ENCODE measurements at places on chromosomes 11 and 22. TPM values are rescaled to one million over a fixed set of nuclear protein-coding genes. Genes with fewer than 3 reads are reported as not detected.

Gene OR51I1
- not detected for total RNA-seq

- H3K4me3 ChIP-seq: no peak overlapping the region
- no peak overlapping the region for H3K27ac ChIP-seq
- H3K36me3 ChIP-seq: no peaks in the 10 kb centered on the region
- peak; percentile 57 for DNase-seq
These were observed 12.0 kb downstream of the BRSK2 start for GRCh38 chr11:1401656-1402221.

- H3K4me3 ChIP-seq: no peak overlapping the region
- peaks cover 56% of the 10 kb centered on the region for H3K36me3 ChIP-seq
- DNase-seq: no peak
- no peaks in the 10 kb centered on the region for H3K27me3 ChIP-seq
These were observed 33.5 kb upstream of the RASL10A start for GRCh38 chr22:29348956-29349355.

DNA sequence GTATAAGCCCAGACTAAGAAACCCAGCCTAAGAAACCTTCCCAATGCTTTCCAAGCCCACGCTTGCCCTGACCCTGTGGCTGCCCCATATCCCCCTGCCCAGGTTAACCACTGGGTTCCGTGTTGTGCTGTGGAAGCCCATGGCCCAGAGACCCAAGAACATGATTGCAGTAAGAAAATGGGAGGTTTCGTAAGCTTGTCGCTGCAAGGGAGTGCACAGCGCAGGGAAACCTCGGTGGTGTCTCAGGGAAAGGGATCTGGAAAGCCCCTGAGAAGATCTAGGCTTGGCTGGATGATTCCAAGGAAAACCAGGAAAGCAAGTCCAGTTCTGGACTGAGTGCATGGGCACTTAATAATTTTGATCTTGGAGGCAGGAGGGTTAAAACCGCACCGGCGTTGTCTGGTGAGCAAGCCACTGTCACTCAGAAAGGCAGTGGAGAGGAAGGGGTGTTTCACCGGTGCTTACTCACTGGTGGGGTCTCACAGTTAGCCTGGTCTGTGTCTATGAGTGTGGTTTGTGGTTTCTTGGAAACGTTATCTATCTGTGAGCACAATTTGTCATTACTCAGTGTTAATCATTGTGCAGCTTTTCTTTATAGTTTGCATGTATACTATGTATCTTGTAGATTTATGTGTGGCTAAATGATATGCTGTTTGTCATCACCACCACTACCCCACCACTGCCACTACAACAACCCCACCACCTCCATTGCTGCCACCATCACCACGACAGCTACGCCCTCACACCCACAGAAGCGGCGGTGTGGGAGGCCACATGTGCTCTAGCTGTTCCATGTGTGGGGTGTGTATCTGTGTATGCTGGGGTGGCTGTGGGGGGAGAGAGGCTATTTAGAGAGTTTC lies 53.3 kb upstream of the PRDM11 start:
- peaks cover 13% of the 10 kb centered on the region for H3K4me1 ChIP-seq
- DNase-seq: peak; percentile 41
- H3K27ac ChIP-seq: no peak overlapping the region
- peaks cover 10% of the 10 kb centered on the region for H3K27me3 ChIP-seq

DNA sequence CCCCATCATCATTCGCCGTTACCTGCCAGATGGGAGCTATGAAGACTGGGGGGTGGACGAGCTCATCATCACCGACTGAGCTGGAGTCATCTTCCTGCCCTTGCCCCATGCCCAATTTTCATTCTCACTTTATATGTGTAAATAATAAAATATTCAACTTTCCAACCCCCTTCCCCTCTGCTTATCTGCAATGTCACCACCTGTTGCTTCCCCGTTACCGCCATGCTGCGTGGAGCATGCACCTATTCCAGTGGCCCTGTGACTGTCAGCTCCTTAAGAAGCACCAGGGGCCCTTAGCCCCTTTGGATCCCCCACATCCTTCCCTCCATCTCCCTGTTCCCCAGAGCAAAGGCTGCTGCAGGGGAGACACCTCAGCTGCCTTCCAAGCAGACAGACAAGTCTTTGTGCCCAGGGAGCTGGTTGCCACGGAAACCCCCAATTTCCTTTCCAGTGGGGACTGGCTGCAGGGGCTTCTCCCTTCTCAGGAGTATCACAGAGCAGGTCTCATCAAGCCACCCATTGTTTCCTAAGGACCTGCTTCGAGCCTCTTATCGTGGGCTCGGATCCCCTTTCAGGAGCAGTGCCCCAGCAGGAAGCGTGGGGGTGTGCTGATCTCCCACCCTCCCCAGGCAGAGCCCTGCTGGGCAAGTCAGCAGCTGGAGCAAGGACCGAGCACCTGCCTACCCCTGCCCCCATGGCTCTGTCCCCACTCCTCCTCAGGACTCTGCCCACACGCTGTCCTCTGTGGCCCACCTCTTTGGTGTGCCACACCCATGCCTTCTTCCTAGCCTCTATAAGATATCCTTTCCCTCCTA lies 14.3 kb downstream of the POLR2F start:
- H3K4me3 ChIP-seq: no peak overlapping the region
- H3K27ac ChIP-seq: no peak overlapping the region
- no peaks in the 10 kb centered on the region for H3K27me3 ChIP-seq
- peaks cover 26% of the 10 kb centered on the region for H3K36me3 ChIP-seq
- no peak for DNase-seq

- no peak overlapping the region for H3K4me3 ChIP-seq
- no peak for DNase-seq
- no peak overlapping the region for H3K27ac ChIP-seq
- peaks cover 15% of the 10 kb centered on the region for H3K27me3 ChIP-seq
- H3K36me3 ChIP-seq: no peaks in the 10 kb centered on the region
These were observed 289.6 kb upstream of the B3GAT1 start for GRCh38 chr11:134701564-134702165.
